ENCODE measurements at places on chromosomes 3 and 15. TPM values are rescaled to one million over a fixed set of nuclear protein-coding genes. Genes with fewer than 3 reads are reported as not detected.

DOCK3 gene
- total RNA-seq = 1.4 TPM

CFAP100 gene
- total RNA-seq = not detected

ATP2B2 gene
- total RNA-seq = not detected

NOX5 gene
- 1.3 TPM for total RNA-seq

NR2F2 gene
- total RNA-seq = 6.5 TPM

THRB gene
- total RNA-seq = 4.7 TPM

TM4SF18 gene
- not detected for total RNA-seq

HYPK gene
- total RNA-seq = 16.8 TPM

SV2B gene
- total RNA-seq = not detected
